ENCODE measurements at places on chromosomes 1 and 21. TPM values are rescaled to one million over a fixed set of nuclear protein-coding genes. Genes with fewer than 3 reads are reported as not detected.

OR2L13 gene
- polyA plus RNA-seq, result not detected

SAMD11 gene
- polyA plus RNA-seq, result 31.9 TPM

ELAPOR1 gene
- 1.7 TPM for polyA plus RNA-seq

ABCA4 gene
- 0.11 TPM for polyA plus RNA-seq

ADSS2 gene
- 25.5 TPM for polyA plus RNA-seq

SLC35D1 gene
- polyA plus RNA-seq, result 6.0 TPM

GREM2 gene
- 15.9 TPM for polyA plus RNA-seq

KRTAP12-1 gene
- not detected for polyA plus RNA-seq

NUF2 gene
- polyA plus RNA-seq, result 13.0 TPM

DPYD gene
- 9.3 TPM for polyA plus RNA-seq

H3-3A gene
- 253 TPM for polyA plus RNA-seq

DISP3 gene
- 0.05 TPM for polyA plus RNA-seq

SLAMF7 gene
- polyA plus RNA-seq, result not detected

OR2T33 gene
- not detected for polyA plus RNA-seq

ACTA1 gene
- polyA plus RNA-seq, result not detected

Measured in IMR-90 (cell line).